ENCODE measurements at places on chromosomes 13 and 19.

- DNase-seq = no peak
These were observed 4.7 kb upstream of the LRP3 start for GRCh38 chr19:33189453-33189852.

- no peak for DNase-seq
These were observed 32.8 kb downstream of the IGFL2 start for GRCh38 chr19:46180701-46181387.

GRCh38 chr13:91278888-91279287 is 68.6 kb upstream of the MIR17HG start:
- DNase-seq = no peak

GRCh38 chr19:5395556-5395955 is 54.9 kb upstream of the PTPRS start:
- DNase-seq = no peak

- peak; percentile 68 for DNase-seq
These were observed 533 bp upstream of the DCAF15 start for GRCh38 chr19:13951799-13952153.

DNA sequence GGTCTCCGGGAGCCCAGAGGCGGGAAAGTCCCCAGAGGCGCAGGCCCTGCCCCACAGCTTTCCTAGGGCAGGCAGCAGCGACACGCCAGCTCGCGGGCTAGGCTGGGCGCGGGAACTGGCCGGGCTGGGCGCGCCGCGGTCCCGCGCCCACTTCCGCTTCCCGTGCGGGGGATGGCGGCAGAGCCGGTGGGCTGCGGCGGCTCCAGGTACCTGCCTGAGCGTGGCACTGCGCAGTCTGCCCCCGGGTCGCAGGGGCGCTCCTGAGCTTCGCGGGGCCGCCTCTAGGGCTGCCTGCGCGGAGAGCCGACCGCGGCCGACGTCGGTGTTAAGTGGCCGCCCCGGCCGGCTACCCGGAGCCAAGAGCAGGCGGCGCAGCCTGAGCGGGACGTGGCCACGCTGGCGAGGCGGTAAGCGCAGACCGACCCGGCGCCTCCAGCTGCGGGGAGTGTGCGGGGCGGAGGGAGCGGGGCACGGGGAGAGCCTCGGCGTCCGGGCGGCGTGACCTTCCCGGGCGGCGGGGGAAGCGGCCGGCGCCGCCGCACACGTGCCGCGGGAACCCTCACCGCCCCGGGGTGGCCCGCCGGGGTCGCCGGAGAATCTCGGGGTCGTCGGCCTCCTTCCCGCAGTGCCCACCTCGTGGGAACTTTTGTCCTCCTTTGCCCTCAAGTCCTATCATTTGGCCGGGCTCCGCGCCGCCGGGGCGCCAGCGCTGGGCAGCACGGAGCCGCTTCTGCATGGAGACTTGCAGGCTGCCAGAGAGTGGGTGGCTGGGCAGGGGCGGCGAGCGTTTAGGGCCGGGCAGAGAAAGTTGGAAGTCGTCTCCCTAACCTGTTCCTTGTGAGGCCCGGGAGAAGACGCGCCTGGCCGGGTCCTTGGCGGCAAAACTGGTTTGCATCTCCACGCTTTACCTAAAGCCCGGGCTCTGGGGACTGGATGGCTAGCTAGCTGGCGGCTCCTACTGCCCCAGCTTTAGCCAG is 31.4 kb upstream of the MPHOSPH8 start:
- peak; percentile 26 for DNase-seq

DNA sequence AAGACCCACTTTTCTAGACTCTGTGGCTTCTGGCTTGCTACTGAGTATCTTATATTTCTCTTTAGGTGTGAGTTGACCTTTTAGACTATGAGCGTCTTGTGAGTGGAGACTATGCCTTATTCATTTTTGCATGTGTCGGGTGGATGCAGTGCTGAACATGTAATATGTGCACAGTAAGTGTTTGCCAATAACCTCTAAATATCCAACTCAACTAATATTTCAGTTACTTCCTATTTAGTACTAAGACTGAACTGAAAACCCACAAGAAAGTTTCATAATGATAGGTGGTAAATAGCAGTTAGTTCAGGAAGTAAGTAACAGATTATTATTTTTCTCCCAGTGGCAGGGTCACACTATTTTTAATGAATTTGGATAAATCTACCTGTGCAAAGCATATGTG is 269.3 kb downstream of the KCNRG start:
- no peak for DNase-seq

GRCh38 chr13:30696278-30697176 is 38.8 kb upstream of the ALOX5AP start:
- DNase-seq = no peak

DNA sequence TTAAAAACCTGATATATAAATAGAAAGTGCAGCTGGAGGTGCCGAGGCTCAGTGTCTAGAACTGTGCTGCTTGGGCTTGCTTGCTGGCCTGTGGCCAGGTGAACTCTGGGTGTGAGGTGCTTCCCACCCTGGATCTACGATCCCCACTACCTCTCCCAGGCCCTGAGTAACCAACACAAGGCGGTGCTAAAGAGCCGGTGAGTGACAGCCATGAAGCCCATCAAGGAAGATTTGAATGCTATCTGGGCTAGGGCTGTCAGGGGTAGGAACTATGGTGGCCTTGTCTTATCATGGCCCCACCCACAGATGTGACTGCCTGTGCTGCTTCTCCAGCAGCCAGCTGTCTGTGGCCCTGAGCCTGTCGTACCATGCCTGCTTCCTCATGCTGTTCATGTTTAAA is 25.6 kb upstream of the ZNF91 start:
- no peak for DNase-seq

DNA sequence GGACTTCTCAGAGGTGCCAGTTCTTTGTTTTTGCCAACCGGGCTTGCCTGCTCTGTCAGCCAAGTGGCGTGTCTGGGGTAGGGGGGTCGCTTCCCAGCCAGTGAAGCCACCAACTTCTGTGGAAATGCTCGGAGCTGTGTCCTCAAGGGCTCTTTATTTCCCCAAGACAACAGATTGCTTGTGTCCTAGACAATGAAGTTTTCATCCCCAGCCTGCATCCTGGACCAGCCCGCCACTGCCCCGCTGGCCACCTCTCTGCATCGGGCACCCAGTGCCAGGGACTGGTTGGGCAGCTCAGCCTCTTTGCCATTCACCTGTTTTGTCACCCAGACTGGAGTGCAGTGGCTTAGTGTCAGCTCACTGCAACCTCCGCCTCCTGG is 3.7 kb downstream of the RAB11B start:
- no peak for DNase-seq

DNA sequence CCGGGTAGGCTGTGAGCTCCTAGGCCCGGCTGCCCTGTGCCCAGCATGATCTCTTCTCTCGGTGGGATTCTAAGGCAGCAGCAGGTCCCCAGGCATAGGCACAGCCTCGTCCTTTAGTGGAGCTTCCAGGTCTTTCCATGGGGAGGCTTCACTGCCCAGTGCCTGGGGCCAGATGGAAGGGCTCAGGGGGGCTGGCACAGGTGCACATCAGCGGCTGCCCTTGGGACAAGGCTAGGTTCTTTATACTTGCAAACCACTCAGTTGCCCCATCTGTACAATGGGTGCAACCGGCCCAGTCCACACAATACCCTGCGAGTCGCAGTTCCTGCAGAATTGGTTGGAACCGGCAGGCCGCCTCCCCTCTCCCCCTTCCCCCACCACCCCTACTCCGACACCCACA is 14.2 kb downstream of the KCTD15 start:
- no peak for DNase-seq

- no peak for DNase-seq
These were observed 266.7 kb downstream of the SPRY2 start for GRCh38 chr13:80074143-80074752.

- DNase-seq = no peak
These were observed 170.5 kb downstream of the TM9SF2 start for GRCh38 chr13:99671746-99672145.

- no peak for DNase-seq
These were observed 65.4 kb upstream of the ATXN8OS start for GRCh38 chr13:70042193-70042592.

DNA sequence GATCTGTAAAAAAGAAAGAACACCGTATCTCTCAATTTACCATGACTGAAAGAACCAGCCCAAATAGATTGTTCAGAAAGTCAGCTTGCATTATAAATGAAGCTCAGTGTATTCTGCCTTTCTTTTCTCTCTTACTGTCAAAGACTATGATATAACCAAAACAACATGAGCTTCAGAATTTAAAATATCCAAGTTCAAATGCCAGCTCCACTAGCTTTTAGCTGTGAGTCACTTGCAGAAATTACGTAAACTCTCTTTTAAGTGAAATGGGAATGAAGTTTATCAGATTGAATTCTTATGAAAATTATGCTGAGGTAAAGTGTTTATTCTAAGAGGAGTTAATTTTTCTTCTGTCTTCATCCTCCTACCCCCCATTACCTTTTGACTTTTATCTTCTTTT is 20.0 kb upstream of the POSTN start:
- DNase-seq = no peak

GRCh38 chr13:31919971-31920726 is 111.4 kb upstream of the FRY start:
- DNase-seq = no peak

- DNase-seq = peak; percentile 19
These were observed 450.1 kb upstream of the SLITRK1 start for GRCh38 chr13:84332346-84332745.

DNA sequence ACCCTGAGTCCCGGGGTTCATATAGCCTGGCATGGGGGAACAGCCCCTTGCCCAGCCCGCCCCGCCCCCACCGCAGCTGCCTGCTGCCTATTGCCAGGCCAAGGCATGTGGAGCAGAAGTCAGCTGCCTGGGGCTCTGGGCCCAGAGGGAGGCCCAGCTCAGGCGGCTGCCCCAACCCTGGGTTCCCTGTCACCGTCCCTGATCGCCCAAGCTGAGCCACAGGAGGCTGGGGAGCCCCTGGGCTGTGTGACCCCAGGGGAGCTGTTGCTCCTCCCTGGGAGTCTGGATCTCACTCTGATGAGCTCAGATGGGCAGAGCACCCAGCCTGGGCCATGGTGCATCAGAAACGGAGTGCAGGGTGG is 1.4 kb downstream of the PLIN4 start:
- DNase-seq = no peak

DNA sequence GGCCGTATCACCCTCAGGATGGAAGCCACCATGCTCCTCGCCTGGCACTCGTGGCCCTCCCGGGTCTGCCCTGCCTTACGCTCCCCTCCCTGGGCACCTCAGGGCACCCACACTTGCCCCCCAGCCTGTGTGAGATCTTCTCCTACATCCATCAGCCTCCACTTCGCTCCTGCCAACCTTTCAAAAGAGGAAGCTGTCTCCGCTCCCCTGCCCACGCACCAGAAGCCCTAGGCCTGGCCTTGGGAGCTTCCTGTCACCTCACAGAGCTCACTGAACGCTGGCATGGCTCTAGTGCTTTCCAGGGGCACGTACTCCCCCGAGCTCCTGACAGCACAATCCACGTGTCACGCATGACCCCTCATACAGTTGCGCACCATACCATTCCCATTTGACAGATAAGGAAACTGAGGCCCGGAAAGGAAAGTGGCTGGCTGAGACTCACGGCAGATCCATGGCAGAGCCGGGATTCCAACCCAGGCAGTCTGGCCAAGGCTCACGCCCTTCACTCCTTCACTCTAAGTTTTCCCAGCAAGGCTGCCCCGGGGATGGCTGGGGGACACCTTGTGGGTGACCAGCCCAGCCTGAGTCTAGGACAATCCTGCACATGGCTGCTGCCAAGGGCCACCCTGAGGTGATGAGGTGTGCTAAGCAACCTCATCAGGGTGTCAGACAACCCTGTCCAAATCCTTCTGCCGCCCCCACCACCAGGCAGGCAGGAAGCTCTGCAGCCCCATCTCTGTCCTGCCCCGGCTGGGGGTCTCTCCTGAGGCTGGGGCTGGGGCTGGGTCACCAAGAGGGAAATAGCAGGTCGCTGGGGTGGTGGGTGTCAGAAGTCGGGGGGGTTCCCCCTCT is 19.3 kb downstream of the PPP1R12C start:
- no peak for DNase-seq

GRCh38 chr13:94248454-94249228 is 230.8 kb downstream of the DCT start:
- DNase-seq = no peak

GRCh38 chr19:29439688-29440550 is 85.9 kb upstream of the VSTM2B start:
- no peak for DNase-seq

DNA sequence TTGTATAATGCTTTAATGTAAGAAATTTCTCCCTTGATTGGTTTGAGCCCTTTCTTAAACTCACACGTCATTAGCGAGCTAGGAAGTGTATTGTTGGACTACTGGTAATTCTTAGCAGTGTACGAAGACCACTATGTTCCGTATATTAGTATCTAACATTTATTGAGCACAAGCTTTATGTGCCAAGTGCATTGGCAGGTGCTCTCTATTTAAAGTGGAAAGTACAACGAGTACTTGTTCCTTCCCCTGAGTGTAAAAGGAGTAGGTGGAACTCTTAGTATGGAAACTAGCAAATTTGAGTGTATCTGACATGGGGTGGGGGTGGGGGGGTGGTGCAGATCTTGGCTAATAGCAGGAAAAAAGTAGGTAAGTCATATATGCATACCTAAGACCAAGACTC is 594.7 kb downstream of the FGF9 start:
- DNase-seq = no peak

DNA sequence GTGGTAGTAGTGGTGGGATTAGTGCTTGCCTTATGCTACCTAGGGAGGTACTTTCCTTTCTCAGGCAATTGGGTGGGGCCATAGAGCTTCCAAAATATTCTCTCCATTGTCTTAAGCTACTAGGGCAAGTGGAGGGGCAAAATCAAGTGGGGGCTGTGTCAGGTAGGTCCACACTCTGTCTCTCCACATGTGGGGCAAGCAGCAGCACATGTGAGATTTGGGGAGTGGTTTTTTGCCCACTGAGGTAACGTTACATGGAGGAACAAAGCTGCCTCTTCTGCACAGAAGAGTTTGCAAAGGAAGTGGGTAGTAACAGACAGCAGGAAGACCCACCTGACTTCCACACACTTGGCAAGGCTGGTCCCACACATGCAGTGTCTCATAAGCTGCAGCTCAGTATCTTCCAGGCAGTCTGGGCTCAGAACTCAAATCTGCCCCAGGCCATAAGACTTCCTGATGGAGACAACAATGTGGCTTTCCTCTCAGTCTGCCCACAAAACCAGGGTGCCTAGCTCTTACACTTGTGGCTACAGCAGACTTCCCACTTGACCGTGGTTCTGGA is 1581.5 kb upstream of the PCDH20 start:
- DNase-seq = no peak

- DNase-seq = no peak
These were observed 22.8 kb downstream of the ATP8A2 start for GRCh38 chr13:25394402-25395060.

DNA sequence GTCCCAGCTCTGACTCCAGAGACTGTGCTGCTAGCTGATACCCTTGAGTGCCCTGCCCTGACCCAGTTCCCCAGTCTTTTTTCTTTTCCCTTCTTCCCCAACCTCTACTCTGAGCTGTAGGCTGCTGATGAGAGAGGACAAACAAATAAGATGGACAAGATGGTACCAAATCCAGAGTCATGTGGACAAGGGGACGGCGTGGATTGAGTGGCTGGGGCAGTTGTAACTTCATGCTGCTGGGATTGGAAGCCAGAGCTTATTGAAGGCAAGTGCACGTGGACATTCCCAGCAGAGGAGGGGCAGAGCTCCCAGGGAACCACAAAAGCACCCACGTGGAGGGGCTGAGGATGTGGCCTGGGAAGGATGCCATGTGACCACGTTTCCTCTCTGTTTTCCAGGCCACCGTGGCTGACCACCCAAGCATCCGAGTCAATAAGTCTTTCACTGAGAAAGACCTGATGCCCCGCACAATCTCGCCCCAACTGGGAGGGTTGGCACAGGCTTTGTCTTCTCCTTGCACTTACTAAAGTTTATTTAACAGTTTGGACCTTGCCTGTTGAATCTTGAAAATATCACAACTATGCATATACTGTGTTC is 323.3 kb upstream of the ZNF507 start:
- DNase-seq = no peak
